ENCODE measurements at places on chromosomes 6 and 20.
A peak's percentile ranks its signal among the peaks of the same experiment; 100 is the strongest.

GRCh38 chr6:169906688-169907418 lies 155.4 kb downstream of the ERMARD start:
- no peak for DNase-seq

DNA sequence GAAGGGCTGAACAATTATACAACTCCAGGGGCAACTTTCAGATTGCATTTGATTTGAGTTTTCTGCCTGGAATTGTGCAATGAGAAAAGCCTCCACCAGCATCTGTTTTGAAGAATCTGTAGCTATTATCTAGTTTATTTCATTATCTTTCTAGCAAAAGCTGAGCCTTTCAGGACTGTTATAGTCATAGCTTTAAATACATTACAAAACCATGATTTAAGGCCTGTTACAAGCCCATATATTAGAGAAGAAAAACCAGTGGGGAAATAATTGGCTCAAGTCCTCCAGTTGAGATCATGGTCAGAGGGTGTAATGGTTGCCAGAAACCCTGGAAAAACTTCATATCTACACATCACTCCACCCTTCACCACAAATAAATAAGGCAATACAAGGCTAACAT lies 676.2 kb downstream of the HDGFL1 start:
- DNase-seq = no peak

DNA sequence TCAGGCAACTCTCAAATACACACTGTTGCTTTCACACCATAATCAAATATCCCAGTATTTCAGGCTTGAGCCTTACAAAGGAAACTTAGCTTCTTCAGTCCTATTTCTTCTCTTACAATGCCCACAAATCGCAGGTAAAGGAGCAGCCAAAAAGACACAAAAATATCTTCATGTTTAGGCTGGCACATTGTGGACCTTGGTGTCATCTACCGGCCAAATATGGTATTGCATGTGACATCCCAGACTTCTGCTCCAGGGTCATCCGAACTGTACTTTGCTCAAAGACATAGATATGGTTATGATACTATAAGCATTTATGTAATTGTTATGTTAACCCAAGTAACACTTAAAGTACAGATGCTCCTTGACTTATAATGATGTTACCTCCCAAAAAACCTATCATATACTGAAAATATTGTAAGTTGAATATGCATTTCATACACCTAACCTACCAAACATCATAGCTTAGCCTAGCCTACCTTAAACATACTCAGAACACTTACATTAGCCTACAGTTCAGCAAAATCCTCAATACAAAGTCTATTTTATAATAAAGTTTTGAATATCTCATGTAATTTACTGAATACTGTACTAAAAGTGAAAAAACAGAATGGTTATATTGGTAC lies 4.6 kb downstream of the OR2H2 start:
- DNase-seq = peak; percentile 48

DNA sequence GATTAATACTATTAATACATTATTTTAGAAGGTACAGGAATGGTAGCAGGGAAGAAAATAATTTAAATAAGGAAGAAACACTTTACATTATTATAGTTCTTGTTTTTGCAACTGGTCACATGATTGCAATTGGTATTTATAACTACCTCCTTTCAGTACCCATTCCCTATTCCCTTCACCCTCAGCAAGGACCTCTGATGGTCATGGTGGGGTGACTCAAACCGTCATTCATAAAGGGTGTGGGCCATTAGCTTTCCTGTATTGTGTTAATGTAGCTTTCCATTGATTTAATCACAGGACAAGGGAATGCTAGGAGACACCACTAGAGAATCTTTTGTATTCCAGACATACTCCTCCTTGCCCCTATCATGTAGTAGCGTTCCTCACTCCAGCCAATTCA lies 47.2 kb upstream of the TMEM244 start:
- DNase-seq = no peak

DNA sequence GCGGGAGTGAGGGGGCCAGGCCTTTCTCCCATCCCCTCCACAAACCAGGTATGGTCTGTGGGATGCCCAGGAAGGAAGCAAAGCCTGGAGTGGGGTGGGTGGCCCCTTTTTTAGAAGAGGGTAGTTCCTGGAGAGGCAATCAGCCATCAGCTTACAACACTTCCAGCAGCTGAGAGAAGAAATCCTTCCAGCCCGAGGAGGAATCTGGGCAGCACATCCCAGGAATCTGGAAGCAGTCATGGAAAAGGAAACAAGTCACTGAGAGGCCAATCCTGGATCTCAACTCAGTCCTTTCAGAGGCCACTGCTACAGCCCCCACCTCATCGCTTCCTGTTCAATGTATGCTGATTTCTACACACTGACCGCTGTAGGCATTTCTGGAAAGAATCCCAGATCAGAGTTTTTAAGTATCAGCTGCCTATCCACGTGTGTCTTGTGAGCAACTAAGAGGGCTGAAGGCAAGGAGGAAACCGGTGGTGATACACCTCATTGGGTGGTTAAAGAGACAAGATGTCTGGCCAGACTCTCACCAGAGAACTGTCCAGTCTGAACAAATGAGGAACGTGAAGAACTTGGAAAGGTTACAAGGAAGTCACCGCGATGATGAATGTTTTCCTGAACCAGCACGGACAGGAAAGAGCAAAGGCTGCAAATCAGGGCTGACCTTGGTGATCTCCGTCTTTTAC lies 92.9 kb upstream of the SHLD1 start:
- DNase-seq = no peak

Data from NCI-H1105 treated with DMSO at 0.1 percent for 48 hours (cell line).